ENCODE measurements at places on chromosomes 2 and 18.

- no peak for DNase-seq
Measured at GRCh38 chr2:166768393-166769123, 119.7 kb upstream of the XIRP2 start.

DNA sequence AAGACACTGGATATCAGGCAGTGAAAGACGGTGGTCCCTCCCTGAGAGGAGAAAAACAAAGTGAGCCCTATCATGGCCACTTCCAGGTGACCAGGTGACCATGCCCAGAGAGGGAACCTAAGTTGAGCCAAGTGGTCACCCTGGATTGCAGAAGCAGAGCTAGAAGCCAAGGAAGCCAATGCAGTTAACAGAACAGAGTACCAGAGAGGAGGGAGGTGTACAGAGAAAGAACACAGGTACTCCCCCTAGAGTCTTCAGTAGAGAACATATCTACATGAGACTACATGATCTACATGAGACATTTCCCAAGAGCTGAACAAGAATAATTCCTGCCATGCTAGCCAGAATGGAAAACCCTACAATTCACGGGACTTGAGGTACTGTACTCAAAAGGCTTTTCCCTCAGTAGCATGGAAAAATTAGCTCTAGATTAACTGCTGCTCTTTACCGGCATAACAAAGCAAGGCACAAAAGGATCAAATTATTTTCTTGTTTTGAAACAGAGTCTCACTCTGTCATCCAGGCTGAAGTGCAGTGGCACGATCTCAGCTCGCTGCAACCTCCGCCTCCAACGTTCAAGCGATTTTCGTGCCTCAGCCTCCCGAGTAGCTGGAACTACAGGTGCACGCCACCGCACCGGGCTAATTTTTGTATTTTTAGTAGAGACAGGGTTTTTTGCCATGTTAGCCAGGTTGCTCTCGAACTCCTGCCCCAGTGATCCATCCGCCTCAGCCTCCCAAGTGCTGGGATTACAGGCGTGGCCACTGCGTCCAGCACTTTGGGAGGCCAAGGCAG, 23.5 kb downstream of the ROCK2 start:
- DNase-seq = no peak

GRCh38 chr2:39623917-39624316, 41.8 kb upstream of the TMEM178A start:
- DNase-seq = no peak

GRCh38 chr2:37698931-37699481, 27.6 kb upstream of the CDC42EP3 start:
- no peak for DNase-seq

DNA sequence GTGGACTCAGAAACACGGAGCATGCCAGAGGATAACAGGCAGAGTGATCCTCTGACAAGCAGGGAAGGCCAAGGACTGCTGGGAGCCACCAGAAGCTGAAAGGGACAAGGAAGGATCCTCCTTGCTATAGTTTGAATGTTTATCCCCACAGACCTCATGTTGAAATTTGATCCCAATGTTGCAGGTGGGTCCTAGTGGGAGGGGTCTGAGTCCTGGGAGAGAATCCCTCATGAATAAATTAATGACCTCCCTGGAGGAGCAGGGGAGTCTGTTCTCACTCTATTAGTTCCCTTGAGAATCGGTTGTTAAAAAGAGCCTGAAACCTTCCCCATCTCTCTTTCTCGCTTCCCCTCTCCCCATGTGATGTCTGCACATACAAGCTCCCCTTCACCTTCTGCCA, 124.4 kb downstream of the FBXO15 start:
- no peak for DNase-seq

- DNase-seq = no peak
Measured at GRCh38 chr2:180562378-180562777, 418.0 kb upstream of the UBE2E3 start.

DNA sequence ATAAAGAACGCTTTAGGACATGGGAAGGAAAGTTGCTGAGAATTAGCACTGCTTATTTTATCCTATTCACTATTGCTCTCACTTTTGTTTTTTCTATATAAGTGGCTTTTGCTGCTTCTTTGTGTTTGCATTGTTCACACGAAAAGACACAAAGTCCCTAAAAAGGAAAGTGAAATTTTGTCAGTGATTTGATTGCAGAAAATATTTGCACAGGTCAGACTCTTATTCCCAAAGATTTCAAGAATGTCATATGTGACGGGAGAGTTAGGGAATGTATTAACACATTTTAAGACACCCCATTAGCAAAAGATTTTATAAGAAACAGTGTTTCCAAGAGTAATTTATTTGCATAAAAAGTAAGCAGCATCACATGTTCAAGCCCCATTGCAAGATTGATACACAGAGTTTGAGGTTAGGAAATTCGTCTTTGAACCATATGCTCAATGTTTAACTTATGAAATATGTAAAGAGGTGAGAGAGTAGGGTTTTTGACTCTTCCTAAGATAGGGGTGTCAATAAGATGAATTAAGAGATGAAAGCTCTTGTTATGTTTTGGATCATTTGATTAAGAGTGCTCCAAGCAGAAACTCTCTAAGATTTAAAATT, 57.0 kb downstream of the CCDC102B start:
- DNase-seq = no peak

DNA sequence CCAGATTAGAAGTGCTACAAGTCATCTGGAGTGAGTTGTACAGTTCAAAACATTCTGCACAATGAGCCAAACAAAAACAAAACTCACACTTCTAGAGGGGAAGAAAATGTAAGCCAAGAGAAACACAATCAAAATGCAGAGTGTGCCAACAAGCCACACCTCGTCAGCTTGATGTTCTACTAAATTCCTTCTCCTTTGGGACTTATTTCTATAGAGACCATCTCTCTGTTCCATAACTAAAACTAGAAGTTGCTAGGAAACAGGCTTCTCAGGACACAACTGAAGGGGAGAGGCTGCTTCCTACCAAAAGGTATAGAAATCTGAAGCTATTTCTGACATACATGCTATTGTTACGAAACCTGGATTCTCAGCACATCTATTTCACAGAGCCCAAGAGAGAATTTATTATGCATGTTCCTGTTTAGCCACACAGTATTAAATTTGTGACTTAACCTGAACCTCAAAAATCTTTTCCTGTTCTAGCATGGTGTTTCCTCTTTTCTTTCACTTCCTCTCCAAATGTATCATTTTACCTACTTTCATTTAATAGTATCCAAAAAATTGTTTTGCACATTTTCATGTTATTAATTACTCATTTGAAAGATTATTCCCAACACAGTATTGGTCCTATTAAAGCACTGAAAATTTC, 211.4 kb upstream of the CCDC150 start:
- DNase-seq = no peak

DNA sequence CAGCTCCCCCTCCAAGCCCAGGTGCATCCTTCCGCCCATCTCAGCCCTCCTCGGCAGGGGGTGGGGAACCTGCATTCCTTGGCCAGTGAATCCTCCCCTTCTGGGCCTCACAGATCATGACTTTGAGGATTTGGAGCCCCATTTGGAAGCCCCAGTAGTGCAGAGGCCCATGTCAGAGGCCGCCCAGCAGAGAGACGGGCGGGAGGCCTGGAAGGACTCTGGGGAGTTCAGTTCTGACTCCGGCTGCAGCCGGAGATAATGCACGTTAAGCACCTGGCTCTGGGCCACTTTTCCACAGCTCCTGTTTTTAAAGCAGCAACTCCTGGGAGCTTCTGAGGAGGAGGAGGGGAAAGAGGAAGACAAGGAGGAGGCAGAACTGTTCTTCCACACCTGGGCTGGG, 14.9 kb downstream of the ATOH8 start:
- no peak for DNase-seq

- no peak for DNase-seq
Measured at GRCh38 chr18:41992703-41993102, 37.7 kb downstream of the PIK3C3 start.

- peak; percentile 59 for DNase-seq
Measured at GRCh38 chr18:46253498-46253897, 149.3 kb downstream of the HAUS1 start.

DNA sequence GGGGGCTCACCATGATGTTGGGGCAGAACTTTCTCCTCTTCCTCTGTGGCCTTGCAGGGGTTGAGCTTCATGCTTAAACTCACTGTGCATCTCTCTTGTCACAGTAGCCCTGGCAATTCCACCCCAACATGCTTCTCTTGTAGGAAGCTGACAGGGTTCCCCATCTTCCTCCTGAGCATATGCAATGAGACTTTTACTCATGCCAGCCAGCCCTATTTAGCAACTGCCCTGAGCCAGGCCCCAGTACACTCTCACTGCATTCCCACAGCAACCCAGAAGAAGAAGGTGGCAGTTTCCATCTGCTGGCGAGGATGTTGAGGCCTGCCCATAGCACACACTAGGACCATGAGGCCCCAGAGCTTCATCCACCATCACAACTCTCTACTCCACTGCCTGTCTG, 72.2 kb upstream of the TEX51 start:
- no peak for DNase-seq

GRCh38 chr18:55780586-55781071, 192.6 kb upstream of the TCF4 start:
- no peak for DNase-seq

DNA sequence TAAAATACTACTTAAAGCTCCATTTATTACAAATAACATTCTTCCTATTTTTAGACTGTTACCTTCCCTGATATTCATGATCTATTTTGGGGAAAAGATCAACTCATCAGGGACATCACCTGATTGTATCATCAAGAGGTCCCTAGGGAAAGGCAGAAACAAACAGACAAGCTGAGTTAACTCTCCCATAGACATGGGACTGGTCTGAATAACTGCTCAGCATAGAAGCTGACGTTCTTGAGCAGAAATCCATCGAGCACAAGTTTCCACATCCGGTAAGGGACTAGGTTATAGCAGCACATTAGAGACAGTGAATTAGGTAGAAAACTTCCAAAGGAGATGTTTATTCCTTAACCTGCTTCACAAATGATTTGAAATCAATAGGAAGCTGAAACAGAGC, 1100.4 kb upstream of the SLC39A10 start:
- no peak for DNase-seq

DNA sequence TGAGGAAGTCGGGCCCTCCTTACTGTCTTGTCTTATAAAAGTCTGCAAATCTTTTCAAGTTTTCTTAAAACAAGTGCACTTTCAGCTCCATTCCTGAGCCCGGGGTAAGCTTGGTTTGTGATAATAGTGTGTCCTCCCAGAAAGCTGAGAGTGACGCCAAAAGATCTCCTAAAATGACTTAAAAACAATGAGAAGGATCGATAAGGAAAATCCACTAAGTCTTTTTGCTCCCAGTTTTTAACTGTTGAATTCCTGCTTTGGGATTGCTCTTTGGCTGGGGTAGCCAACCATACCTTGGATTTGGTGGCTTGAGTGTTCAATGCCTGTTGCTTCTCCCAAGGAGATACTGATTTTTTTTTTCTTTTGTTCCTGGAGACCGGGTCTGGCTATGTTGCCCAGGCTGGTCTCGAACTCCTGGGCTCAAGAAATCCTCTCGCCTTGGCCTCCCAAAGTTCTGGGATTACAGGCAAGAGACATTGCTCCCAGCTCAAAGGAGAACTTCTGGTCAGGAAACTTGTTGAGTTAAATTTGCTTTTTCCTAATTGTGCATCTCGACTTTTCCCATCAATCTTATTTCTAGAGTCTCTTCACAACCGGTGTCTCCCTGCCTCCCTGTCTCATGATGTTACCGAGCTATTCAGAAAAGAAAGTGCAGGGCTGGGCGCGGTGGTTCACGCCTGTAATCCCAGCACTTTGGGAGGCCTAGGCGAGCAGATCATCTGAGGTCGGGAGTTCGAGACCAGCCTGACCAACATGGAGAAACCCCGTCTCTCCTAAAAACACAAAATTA, 3.0 kb downstream of the TGIF1 start:
- DNase-seq = no peak

- DNase-seq = peak; percentile 17
Measured at GRCh38 chr2:235300368-235301201, 193.3 kb upstream of the AGAP1 start.

DNA sequence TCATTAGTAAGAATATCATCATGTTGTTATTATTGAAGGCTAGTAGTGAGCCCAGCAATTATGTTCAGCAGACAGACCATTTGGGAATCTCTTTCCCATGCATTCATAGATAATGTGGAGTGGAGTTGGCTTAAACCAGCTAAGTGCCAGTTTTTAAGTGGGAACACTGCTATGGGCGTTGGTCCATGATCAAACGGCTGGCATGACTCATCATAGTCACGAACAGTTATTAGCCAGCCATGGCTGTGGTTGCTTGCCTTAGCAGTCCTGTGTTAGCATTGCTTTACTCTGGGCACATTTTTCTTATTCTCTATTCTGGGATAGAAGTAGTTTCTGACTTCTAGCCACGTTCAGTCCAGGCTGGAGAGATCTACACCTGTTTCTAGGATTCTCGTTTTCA, 17.7 kb downstream of the EIF4E2 start:
- DNase-seq = no peak

DNA sequence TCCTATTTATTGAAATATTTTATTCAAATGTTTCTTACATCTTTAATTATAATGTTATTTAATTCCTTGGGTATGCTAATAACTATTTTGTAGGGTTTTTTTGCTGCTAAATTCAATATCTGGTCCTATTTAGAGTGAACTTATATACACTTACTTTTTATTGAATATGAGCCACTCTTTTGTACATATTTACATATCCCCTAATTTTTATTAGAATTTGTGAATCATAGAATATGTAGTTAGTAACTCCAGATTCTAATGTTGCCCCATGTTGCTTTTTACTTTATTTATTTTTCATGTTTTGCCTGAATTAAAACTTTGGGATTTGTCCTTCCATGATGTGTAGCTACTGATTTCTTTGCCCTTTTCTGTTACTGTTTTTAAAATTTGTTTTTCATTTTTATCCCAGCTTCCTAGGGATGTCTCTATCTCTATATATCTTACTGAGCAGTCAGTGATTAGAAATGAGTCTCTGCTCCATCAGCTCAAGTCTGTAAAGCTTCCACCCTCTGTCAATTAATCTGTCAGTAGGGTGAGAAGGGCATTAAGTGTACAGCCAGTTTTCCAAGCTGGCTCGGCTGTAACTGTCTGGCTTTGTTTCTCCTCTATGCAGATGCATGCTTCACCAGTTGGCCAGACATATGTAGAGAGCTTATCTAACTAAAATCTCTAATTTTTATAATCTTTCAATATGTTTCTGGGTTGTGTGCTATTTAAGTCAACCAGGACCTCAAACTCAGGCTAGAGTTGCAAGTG, 256.9 kb downstream of the CDH19 start:
- DNase-seq = no peak

DNA sequence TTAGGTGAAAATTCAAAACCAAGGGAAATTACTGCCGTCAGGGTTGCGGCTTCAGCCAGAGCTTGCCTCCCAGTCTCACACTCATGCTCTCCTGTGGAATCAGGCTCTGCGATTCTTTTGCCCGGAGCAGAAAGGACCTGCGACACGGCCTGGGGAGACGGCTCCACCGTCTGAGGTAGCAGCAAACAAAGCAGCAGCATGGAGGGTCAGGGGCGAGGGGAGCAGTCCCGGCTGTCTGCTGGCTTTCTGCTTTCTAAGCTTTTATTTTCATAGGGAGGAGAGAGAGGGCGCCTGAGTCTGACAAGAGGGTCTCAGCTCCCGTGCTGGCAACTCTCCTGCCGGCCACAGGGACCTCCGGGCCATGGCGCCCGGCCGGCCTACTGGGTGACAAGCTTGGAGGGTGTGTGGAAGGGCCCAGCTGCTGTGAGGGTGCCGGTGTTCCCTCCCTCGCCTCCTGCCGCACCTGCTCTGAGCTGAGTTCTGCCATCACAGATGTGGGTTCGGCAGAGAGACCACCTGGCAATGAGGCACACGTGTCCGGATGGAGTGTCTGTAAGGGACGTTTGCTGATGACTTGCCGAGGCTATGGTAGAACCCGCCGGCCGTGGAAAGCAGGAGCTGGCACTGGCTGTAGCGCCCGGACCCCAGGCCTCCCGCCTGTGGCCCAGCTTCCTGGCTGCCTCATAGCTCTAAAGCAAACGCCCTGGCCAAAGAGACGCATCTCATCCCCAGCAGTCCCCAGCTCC, 66.2 kb upstream of the CTDP1 start:
- no peak for DNase-seq
